ENCODE measurements at places on chromosomes 1 and 21.

DNA sequence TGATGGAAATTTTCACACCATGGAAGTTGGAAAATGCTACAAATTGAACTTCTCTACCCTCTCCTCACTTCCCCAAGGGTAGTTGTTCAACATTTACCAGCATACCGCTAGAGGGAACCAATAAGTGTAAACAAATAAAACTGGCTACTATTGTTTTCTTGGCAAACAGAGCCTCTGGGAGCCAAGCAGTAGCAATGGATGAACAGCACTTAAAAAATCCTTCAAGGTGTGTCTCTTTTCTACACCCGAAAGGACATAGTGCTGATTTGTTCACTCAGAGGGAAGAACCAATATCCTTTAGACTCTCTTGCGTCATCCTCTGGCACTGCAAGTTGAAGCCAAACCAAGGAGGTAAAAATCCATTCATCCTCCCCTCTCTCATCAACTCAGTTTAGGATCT is 161.5 kb downstream of the TBX15 start:
- no peak for DNase-seq

DNA sequence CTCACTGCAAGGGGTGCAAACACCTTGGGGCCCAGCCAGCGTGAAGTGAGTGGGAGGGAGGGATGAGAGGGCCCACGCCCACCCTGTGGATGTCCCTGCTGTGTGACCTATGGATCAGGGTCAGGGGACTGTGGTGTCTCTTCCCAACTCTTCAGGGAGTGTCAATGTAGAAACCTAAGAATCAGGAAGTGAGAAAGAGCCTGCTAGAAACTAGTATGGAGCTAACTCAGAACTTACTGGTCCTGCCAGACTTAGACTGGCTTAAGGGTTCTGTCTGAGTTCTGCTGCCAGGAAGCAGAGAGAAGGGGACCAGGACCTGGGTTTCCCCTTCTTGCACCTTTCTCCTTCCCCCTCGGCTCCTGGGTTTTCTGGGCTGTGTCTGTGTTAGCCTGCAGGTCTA is 1.8 kb upstream of the IL10 start:
- no peak for DNase-seq

DNA sequence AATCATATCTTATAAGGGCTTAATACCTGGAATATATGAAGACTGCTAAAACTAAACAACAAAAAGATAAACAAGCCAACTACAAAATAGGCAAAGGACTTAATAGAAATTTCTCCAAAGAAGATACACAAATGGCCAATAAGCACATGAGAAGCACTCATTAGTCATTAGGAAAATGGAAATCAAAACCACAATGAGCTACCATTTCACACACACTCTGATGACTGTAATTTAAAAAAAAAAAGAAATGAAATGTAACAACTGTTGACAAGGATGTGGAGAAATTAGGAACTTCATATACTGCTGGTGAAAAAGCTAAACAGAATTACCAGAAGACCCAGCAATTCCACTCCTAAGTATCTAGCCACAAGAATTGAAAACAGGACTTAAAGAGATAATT is 374.2 kb upstream of the ZP4 start:
- no peak for DNase-seq

- DNase-seq: no peak
Measured at GRCh38 chr21:14675774-14676530, 129.8 kb upstream of the SAMSN1 start.

DNA sequence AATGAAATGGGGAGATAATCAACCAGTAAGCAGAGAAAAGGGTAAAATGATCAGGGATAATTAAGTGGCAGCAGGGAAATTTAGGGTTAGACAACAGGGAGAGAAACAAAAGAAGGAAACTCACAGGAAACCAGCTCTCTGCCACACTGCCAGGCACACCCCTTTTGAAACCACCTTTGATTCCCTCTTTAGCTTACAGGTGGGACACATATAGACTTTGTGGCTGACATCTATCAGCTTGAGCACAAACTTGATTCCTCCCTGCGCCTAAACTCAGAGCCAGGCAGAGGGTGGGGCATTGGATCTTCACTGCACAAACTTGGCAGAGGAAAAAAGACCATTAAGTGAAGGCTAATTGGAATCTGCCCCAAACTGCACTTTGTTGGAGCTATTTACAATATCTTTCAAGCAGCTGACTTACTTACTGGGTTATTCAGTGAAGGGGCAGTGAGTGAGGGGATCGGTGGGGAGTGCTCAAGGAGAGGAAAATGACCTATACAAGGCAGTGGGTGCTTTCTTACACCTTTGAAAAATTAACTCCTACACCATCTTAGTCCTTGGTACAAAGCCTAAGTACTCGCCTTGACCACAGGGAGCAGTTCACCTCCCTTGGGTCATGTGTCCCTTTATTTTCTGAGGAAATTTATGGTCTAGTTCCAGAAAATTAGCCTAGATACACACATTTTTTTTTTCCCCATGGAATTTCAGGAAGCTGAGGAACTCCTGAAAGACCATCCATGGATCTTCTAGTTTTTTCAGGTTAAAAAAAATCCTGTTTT is 60.2 kb downstream of the PBX1 start:
- no peak for DNase-seq
